Bronchial smooth muscle cell (primary cell): ENCODE measurements at places on chromosomes 16 and 17. TPM values are rescaled to one million over a fixed set of nuclear protein-coding genes. Genes with fewer than 3 reads are reported as not detected.

Gene SPEM3
- total RNA-seq: not detected in 2 replicates

Gene PRKCB
- total RNA-seq: not detected in 2 replicates

Gene LRRC75A
- 1.4 and 2.7 TPM in 2 replicates for total RNA-seq

Gene UNC119
- total RNA-seq: 22.5 and 23.4 TPM in 2 replicates

Gene CRISPLD2
- 2.7 and 3.1 TPM in 2 replicates for total RNA-seq

Gene PTGES3L
- total RNA-seq: 0.16 TPM in 1 of 2 replicates, not detected in the other

Gene CCL1
- not detected in 2 replicates for total RNA-seq

Gene KRT36
- total RNA-seq: not detected in 2 replicates

Gene CHCT1
- not detected in 2 replicates for total RNA-seq

Gene TPSAB1
- total RNA-seq: not detected in 2 replicates

Gene PPP1R27
- not detected in 2 replicates for total RNA-seq

Gene TNFRSF12A
- total RNA-seq: 49.5 and 111 TPM in 2 replicates

Gene PSME3IP1
- total RNA-seq: 50.1 TPM in 2 replicates

Gene TXNDC11
- total RNA-seq: 14.3 and 17.2 TPM in 2 replicates

Gene RHBDF1
- total RNA-seq: 32.3 and 46.5 TPM in 2 replicates

Gene C16orf82
- total RNA-seq: not detected in 2 replicates

Gene ITGAD
- not detected in 2 replicates for total RNA-seq

Gene SLFN13
- 1.3 and 2.1 TPM in 2 replicates for total RNA-seq

Gene ZNF385C
- total RNA-seq: not detected in 2 replicates

Gene RASD1
- total RNA-seq: 0.43 and 0.79 TPM in 2 replicates

Gene RGS9
- 1.3 and 3.2 TPM in 2 replicates for total RNA-seq

Gene MILR1
- 3.0 and 7.9 TPM in 2 replicates for total RNA-seq
